ENCODE measurements at places on chromosomes 16 and 17.

- DNase-seq, result no peak
Observed at GRCh38 chr17:44915862-44916780, 821 bp upstream of the GFAP start.

DNA sequence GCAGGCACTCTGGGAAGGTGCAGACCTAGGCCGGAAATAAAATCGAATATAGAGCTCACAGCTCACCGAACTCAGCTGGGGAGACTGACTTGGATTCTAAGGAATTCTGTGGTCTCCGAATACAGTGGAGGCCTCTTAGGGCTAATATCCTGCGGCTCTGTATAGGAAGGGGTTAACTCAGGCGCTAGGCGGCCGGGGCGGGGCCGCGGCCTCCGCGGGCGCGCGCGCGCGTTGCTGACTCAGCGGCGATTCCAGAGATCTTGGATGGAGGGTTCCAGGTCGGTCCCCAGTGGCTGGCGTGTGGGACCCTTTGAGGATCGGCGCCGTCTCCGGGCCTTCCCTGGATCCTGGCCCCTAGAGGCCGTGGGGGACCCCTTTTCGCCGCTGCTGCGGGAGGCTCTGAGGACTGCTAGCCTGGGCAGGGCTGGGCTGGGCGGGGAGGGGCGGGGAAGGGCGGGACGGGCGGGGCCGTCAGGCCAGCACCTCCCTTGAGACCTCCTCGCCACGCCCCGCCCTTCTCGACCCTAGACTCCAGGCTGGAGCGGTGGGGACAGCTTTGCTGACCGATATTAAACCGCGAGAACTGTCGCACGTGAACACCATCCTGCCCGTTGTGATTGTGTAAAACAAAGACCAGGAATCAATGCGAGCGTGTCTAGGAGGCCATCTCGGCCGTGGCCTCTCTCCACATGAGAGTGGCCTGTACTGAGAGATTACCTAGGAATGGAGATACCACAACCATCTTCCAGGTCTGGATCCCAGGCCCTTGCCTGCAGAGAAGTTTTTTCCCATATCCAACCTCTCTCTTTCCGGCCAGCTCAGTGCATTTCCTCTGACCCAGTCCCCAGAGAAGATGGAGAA, 1.4 kb upstream of the PLEKHH3 start:
- DNase-seq, result peak; percentile 82

DNA sequence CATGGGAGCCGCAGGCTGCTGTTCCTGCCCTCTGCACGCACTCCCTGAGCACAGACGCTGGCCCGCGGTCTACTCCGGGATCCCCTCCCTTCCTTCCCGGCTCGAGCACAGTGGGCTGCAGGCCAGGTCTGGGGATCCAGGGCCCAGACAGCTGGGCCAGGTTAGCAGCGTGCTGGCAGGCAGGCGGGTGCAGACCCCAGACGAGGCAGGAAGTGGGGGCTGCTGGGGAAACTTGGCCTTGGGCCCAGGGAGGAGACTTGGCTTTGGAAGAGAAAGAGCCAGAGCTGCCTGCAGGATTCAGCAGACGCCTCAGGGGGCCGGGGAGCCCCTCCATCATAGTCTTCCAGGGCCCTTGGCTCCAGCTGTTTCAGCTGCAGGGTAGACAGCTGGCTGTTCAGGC, 30.2 kb upstream of the ABCC3 start:
- DNase-seq, result no peak

GRCh38 chr17:9002606-9003354, 18.5 kb upstream of the NTN1 start:
- no peak for DNase-seq

DNA sequence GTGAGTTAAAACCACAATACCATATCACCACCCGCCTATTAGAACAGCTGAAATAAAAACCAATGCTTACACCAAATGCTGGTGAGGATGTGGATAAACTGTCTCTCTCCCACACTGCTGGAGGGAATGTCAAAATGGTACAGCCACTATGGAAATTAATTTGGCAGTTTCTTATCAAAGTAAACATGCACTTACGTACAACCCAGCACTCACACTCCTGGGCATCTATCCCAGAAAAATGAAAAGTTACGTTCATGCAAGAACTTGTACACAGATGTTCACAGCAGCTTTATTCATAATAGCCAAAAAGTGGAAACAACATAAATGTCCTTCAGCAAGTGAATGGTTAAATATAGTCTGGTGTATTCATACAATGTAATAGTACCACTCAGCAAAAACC, 173.2 kb upstream of the MYOCD start:
- DNase-seq, result no peak

GRCh38 chr16:70151391-70151790, 22.2 kb upstream of the CLEC18C start:
- DNase-seq, result no peak

- no peak for DNase-seq
Observed at GRCh38 chr16:70703041-70703834, 17.4 kb upstream of the MTSS2 start.

GRCh38 chr16:74650966-74651567, 15.6 kb downstream of the RFWD3 start:
- peak; percentile 33 for DNase-seq

DNA sequence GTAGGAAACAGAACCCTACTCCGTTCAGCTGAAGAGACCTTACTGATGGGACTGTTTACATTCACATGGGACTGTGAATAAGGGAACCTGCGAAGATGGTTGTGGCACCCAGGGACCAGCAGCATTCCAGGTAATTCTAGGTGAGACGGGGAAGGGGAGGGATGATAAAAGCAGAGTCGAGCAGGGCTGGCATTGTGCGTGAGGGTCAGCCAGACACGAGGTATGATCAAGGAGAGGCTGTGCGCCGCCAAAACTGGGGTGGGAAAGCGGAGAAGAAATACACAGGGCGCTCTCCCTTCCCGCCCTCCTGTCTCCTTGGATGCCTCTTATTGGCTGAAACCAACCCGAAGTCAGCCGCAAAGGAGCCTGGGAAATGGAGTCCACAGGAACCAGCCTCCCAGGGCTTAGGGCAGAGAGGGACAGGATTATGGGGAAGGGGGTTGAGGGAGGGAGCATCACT, 38.4 kb upstream of the CSNK2A2 start:
- DNase-seq, result peak; percentile 80

- DNase-seq, result no peak
Observed at GRCh38 chr16:89359264-89360147, 130.9 kb downstream of the ANKRD11 start.

DNA sequence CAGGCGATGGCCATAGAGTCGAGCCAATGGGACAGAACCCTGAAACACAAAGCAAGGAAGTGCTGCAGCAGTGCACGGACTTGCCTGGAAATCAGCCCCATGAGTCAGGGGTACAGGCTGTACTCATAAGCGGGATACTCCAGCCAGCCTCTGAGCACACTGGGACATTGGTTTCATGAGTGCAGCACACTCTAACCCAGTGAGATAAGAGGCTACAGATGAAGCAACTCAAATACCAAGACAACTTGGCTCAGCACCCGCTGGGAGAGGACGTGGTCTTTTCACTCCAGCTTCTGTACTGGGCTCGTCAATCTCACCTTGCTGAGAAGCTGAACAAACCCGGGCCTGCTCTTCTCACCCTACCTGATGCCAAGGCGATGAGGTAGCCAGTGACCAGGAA, 98.2 kb downstream of the AXIN2 start:
- DNase-seq, result no peak

- DNase-seq, result peak; percentile 66
Observed at GRCh38 chr17:42679492-42680330, 1.9 kb downstream of the CCR10 start.

GRCh38 chr16:77509796-77510195, 75.0 kb upstream of the ADAMTS18 start:
- DNase-seq, result no peak

DNA sequence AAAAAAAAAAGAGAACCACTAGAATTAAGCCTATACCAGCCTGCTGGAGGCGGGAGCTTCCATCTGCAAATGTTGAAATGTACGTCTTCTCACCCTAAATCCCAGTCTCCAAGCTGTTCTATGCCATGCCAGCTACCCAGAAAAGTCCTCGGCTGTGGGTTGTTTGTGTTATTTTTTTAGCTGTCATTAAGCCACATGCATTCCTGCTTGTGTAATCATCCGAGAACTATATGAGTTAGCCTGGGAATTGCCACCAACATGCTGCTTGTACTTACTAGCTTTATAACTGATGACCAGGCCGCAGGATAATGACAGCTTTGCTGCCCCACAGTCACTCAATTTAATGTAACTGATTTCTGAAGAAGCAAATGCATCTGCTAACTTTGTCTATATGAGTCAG, 313.9 kb upstream of the SALL1 start:
- no peak for DNase-seq

GRCh38 chr17:54903375-54903774, 2.7 kb downstream of the TOM1L1 start:
- no peak for DNase-seq

DNA sequence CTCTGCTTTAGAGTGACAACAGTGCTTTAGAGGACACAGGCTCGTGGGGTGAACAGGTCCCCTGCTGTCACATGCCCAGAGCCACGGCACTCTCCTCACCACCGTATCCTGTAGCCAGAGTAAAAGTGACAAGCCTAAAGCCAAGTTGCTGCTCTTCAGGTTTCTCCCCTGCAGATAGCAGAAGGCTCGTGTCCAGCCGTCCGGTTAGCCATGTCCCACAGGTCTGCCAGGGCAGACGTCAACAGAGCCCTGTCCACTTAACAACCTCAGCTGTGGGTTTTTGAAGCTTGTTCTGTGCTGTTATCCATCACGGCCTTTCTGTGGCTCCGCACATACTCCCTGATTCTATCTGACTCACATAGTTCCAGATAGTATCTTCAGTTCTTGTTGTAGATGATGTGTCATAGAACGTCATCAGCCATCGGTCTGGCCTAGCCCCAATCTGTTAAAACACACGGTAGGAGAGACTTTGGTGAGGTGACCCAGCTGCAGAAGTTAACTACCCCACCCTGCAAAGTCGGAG, 100.7 kb downstream of the SOCS1 start:
- no peak for DNase-seq

DNA sequence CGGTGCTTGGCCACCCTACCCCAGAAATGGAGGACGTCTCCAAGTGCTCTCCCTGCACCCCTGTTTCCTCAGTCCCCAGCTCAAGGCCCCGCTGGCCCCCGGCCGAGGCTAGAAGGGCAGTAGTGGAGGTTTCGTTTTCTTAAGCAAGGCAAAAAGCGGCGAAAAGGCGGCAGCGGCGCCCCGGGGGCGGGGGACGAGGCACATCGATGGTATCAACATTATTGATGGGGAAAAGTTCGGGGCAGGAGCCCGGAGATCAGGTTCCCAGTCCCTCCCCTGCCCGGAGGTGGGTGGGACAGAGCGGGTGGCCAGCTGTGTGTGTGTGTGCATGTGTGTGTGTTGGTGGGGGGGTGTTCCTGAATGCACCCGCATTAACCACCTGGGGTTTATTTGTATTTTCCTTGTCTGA, 4.1 kb upstream of the SALL1 start:
- DNase-seq, result no peak

DNA sequence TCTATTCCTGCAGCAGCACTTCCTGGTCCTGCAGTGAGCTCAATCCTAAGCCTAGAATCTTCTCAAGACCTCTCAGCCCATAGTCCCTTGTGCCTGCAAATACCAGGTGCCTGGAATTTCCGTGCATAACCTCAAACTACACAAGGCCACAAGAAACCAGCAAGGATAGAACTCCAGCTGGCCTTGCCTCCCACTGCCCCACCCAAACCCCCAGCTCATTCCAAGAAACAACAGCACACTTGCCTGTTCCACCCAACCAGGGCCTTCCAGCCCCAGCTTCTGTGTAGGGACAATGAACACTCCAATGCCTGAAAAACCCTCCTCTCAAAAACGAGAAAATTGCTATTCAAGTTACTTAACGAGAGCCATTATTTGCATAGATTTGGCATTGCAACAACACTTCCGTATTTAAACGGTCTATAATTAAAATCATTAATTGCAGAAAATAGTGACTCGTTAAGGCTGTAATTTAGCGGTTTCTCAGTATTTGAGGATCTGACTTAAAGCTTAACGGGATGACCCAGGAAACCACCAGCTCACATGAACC, 147.0 kb downstream of the C16orf78 start:
- DNase-seq, result no peak

- DNase-seq, result peak; percentile 61
Observed at GRCh38 chr16:27431773-27432532, 30.0 kb downstream of the IL21R start.

- no peak for DNase-seq
Observed at GRCh38 chr16:69465881-69466280, 41.5 kb downstream of the CYB5B start.

DNA sequence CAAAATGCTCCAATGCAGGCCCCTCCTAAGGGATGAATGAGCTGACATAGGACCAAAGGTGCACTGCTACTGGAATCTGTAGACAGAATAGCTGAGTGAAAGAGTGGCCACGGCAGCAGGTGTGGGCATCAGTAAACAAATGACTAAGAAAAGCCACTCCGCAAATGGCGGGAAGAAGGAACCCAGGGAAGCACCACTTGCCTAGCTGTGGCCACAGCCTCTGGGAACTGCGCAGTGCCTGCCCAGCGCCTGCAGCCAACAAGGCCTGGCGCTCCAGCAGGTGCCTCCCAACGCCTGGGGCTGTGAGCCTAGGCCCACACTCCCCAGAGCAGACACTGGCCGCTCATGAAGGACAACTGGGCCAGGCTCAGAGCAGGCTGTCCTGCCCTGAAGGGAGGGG, 11.8 kb downstream of the PEMT start:
- no peak for DNase-seq

DNA sequence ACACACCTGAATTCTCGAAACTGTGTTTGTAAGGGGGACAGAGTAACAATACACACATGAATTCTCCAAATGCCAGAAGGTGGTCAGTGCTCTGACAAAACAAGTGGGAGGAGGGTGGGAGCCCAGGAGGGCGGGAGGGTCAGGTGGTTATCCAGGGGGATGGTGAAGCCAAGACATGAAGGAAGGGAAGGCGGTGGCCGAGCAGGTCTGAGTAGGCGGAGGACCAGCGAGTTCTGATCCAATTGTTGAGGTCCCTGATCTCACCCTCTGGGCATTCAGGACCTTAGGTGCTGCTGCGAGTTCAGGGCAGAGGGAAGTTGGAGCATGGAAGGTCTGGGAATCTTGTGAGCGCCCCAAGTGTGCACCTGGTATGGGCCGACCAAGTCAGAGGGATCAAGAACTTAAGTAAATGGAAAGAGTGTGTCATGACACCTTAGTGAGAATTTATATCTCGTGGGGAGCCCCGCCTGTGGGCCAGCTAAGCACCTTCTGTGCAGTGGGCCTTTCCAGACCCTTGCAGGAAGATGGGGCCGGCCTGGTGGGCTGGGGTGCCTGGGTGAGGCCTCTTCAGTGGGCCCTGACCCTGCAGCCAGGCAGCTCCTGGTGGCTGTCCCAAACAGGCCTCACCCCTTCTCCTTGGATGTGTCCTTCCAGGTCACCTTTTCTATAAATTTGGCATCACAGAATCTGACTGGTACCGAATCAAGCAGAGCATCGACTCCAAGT, 86.1 kb downstream of the NPIPB11 start:
- no peak for DNase-seq
